H4 (cell line): ENCODE measurements at places on chromosomes 7 and 10. TPM values are rescaled to one million over a fixed set of nuclear protein-coding genes. Genes with fewer than 3 reads are reported as not detected.

GRCh38 chr7:155846936-155847335, 34.7 kb upstream of the SHH start:
- DNase-seq, result no peak

The PNLIPRP3 gene
- total RNA-seq, result not detected in 2 replicates

The DOCK1 gene
- 28.9 and 34.4 TPM in 2 replicates for total RNA-seq

DNA sequence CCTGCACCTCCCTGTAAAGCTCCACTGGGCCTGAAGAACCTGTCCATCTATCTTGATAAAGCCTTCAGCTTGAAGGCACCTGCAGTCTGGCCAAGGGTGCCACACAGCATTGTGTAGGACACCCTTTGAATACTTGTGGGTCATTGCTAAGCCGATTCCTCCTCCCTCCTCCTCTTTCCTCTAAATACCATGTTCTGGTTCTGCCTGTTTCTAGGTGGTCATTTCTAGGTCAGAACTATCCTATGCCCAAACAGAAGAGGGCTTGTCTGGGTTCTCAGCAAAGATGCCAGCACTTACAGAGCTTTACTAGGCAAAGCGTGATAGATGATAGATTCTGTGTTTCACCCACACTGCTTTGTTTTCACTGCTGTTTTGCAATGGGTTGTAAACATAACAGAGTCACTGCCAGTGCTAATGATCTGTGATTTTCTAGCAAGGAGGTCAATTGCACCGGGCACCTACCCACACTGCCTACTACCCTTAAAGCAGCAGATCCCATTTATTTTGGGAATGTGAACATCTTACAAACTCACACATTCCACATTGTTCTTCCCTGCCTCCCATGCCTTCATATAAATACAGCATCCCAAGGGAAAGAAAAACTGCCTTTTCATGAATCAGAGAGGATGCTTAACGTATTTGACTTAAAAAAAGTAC, 279.1 kb upstream of the PITRM1 start:
- DNase-seq, result peak; percentile 16

DNA sequence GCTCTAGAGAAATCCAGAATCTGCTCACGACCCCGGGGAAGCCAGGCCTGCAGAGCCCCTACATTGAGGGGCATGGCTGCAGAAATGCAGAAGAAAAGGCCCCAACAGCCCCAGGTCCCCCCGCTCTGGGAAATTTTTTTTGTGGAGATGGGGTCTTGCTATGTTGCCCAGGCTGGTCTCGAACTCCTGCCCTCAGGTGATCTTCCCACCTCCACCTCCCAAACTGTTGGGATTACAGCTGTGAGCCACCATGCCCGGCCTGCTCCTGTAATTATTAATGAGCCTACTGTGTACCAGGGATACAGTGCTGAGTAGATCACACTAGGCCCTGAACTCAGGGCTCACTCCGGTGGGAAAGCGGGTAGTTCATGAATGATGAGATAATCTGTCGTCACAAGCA, 29.9 kb downstream of the TNRC18 start:
- no peak for DNase-seq

The TMEM140 gene
- total RNA-seq, result 18.6 and 27.3 TPM in 2 replicates

GRCh38 chr7:36019980-36020379, 133.1 kb upstream of the EEPD1 start:
- DNase-seq, result no peak

DNA sequence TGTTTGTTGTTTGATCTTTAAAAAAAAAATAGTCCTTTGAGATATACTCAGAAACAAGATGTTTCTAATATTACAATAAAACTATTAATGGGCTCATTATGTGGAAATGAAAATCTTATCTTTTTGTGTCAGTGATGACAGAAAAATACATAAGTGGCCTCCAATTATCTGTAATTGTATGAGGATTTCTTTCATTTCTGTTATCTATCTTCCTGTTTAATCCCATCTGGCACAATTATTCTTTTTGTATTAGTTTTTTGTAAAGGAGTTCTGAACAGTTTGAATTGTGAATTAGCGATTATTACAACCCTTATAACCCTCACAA, 270.8 kb downstream of the BBS9 start:
- DNase-seq, result no peak

GRCh38 chr10:77084431-77085144, 553.0 kb downstream of the KCNMA1 start:
- DNase-seq, result no peak

The CROT gene
- total RNA-seq, result 14.5 and 30.0 TPM in 2 replicates

GRCh38 chr10:60238759-60239100, 150.9 kb downstream of the ANK3 start:
- DNase-seq, result no peak

DNA sequence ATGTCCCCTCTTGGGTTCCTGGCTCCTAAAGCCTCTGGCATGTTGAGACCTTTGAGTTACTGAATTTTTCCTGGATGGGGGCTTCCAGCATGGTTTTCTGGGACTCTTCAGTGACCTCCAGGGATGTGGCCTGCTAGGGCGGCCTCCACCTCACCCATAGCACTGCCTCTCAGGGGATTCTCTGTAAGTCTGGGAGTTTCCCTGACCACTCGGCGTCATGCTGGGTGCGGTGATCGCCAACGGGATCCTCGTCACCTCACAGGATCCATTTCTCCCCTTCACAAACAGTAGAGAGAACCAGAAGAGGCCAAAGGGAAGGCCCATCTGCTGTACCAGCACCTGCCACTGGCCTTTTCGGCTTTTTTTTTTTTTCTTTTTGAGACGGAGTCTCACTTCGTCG, 84.3 kb downstream of the NPTX2 start:
- DNase-seq, result no peak

GRCh38 chr7:47953822-47954221, 5.6 kb upstream of the PKD1L1 start:
- DNase-seq, result no peak

The TM9SF3 gene
- total RNA-seq, result 44.1 and 72.4 TPM in 2 replicates

GRCh38 chr7:55205124-55205955, 159.8 kb upstream of the LANCL2 start:
- no peak for DNase-seq

The CD36 gene
- 1.2 and 5.2 TPM in 2 replicates for total RNA-seq

The ZNF853 gene
- 2.8 and 3.7 TPM in 2 replicates for total RNA-seq

The TBX20 gene
- 1.5 and 2.3 TPM in 2 replicates for total RNA-seq

The AGMO gene
- total RNA-seq, result 0.12 TPM in 1 of 2 replicates, not detected in the other

The PAX4 gene
- not detected in 2 replicates for total RNA-seq

The ACTL6B gene
- total RNA-seq, result not detected in 2 replicates

The CYCS gene
- 338 and 389 TPM in 2 replicates for total RNA-seq

The UBTD1 gene
- 9.6 and 10.6 TPM in 2 replicates for total RNA-seq

- no peak for DNase-seq
Observed at GRCh38 chr10:53491774-53492173, 719.2 kb upstream of the MBL2 start.

GRCh38 chr10:58971211-58971610, 205.2 kb upstream of the PHYHIPL start:
- DNase-seq, result no peak

The NIPSNAP2 gene
- total RNA-seq, result 74.4 and 127 TPM in 2 replicates

The PROSER2 gene
- total RNA-seq, result 1.5 and 1.9 TPM in 2 replicates

GRCh38 chr10:120392671-120393079, 64.4 kb upstream of the PLPP4 start:
- no peak for DNase-seq

GRCh38 chr10:93548376-93549071, 17.9 kb upstream of the FFAR4 start:
- no peak for DNase-seq

DNA sequence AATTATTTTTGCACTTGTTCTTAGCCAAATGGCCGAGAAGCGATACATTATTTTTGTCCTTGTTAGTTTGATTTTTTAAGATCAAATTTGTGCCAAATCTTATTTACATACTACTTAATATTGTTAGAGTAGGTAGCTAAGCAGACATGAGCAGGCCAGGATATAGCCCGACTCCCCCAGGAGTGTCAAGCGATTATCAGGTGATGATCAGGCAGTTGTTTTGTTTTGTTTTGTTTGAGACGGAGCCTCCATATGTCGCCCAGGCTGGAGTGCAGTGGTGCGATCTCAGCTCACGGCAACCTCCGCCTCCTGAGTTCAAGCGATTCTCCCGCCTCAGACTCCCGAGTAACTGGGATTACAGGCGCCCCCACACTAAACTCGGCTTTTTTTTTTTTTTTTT, 71.1 kb downstream of the LYZL2 start:
- DNase-seq, result no peak

The MMD2 gene
- not detected in 2 replicates for total RNA-seq

GRCh38 chr10:8473205-8473604, 418.7 kb downstream of the GATA3 start:
- DNase-seq, result no peak

- DNase-seq, result peak; percentile 94
Observed at GRCh38 chr10:21292763-21293517, 232.5 kb downstream of the SKIDA1 start.

The SHTN1 gene
- total RNA-seq, result 6.3 and 9.3 TPM in 2 replicates

The CUZD1 gene
- 0.37 and 0.99 TPM in 2 replicates for total RNA-seq

GRCh38 chr10:6053816-6054631, 8.1 kb downstream of the IL2RA start:
- no peak for DNase-seq

- no peak for DNase-seq
Observed at GRCh38 chr7:158060216-158060615, 527.4 kb downstream of the PTPRN2 start.
